Activated CD8-positive, alpha-beta memory T cell treated with anti-CD3 and anti-CD28 coated beads, Interleukin-2, amount 10 ng/mL, durations not matched to agents 7 days and 5 days (primary cell): ENCODE measurements at places on chromosomes 3 and 15.

- no peak for DNase-seq
Measured at GRCh38 chr15:91253605-91254004, 153.5 kb downstream of the SV2B start.

- no peak for DNase-seq
Measured at GRCh38 chr3:114567771-114568170, 273.9 kb downstream of the TIGIT start.

- DNase-seq: no peak
Measured at GRCh38 chr3:107798381-107798780, 275.6 kb downstream of the BBX start.

GRCh38 chr3:71421820-71422566 is 161.5 kb downstream of the FOXP1 start:
- peak; percentile 72 for DNase-seq

DNA sequence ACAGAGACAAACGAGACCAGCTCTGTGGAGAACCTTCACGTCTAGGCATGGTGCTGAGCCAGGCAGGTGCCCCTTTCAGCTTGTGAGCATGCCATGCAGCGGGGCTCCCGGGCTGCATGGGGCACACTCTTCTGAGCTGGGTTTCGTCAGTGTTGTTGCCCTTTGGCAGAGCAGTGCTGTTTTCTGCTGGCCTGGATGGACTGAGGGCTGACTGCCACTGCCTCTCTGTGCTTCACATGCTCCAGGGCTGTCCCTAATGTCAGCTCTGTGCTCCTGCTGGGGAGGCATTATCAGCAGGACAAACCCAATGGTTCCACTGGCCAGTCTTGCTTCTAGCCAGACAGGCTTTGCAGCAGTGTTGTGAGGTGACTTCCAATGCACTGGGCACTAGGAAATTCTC is 9.5 kb downstream of the GASK1A start:
- no peak for DNase-seq

GRCh38 chr3:20310629-20311028 is 124.6 kb upstream of the SGO1 start:
- no peak for DNase-seq

DNA sequence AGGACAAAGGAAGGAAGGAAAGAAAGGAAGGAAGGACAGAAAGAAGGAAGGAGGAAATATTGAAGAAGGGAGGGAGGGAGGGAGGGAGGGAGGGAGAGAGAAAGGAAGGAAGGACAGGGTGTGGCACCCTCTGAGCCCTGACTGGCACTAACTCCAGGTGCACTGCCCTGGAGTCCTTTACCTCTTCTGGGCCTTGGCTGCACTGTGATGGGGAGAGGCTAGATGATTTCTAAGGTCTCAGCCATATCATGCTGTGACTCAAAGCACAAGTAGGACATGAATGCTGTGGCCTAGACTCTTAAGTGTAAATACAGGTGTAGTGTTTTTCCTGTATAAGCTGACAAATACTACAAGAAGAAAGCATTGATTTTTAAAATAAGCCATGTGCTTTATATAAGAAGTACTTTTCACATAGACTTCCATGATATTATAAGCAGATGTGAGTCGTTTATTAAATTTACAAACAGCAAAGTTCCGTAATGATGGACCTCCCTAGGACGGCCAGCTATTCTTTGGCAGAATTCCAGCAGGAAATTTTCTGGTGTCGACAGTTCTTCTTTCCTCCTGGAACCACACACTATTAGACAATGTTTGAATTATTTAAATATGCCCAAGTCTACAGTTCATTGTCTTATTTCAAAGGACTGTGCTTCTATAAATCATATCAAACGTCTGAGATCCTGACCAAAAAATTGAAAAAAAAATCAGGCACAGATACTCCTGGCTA is 213.8 kb upstream of the C2CD4B start:
- no peak for DNase-seq

DNA sequence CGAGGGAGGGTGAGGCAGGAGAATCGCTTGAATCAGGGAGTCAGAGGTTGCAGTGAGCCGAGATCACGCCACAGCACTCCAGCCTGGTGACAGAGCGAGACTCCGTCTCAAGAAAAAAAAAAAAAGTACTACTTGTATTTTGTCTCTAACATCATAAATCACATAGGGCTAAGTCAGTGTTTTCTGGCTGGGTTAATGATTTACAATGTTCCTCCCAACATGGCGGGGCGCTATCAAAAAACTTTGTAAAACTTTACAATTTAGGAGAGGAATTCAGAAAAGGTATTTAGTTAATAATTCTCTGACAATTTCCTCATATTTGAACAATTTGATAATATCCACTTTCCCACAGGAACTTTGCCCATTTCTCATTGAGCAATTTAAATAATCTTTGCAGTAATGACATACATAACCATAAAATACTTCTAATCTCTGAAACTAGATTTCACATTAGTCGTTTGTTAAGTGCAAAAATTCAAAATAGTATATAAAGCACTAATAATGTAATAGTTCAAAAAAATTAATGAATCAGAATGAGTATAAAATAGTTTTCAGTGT is 26.6 kb upstream of the B3GNT5 start:
- no peak for DNase-seq

DNA sequence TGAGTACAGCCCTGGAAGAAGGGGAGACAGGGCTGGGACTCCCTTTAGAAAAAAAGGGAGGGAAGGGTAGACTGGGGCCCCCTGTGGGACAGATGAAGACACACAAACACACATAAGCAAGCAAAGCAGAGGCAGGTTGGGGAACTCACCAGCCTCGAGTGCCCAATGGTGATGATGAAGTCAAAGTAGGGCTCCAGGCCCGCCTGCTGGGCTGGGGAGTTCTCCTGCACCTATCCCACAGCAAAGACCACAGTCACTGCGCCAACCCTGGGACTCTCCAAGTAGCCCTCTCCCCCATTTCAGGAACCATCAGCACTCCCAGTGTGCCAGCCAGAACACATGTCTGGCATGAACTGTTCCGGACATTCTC is 4.1 kb downstream of the GORASP1 start:
- DNase-seq: no peak

- no peak for DNase-seq
Measured at GRCh38 chr3:174232658-174233429, 626.3 kb upstream of the NAALADL2 start.

DNA sequence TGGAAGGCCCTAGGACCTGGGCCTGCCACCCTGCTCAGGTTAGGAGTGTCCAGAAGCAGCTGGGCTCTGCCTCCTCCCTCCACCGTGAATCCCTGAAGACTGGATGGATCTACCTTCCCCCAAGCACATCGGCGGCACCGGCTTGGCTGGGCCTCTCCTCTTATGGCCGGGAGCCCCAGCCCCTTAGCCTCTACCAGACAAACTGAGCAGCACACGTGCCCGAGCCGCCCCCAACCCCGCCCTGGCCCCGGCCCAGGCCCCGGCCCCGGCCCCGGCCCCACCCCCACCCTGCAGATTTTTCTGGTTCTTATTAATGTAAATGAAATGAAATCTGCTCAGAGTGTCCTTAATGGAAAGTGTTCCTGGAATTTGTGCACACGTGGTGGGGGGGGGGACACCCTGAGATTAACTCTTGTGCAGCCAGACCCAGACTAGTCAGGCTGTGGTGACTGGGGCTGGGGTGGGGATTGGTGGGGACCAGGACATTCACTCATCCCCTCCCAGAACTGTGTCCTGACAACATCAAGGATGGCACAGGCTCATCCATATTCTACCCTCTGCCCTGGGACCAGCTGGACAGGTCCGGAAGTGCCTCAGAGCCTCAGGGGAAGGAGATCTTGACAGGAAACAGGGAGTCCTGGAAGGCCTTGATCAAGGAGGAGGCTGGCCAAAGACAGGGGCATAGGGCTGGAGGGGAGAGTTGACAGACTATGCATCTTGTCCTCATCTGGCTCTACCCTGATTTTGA is 30.9 kb upstream of the SEMA3F start:
- no peak for DNase-seq

- DNase-seq: no peak
Measured at GRCh38 chr3:161251716-161252115, 30.6 kb downstream of the NMD3 start.

GRCh38 chr15:65081758-65082157 is 5.2 kb downstream of the KBTBD13 start:
- DNase-seq: no peak

DNA sequence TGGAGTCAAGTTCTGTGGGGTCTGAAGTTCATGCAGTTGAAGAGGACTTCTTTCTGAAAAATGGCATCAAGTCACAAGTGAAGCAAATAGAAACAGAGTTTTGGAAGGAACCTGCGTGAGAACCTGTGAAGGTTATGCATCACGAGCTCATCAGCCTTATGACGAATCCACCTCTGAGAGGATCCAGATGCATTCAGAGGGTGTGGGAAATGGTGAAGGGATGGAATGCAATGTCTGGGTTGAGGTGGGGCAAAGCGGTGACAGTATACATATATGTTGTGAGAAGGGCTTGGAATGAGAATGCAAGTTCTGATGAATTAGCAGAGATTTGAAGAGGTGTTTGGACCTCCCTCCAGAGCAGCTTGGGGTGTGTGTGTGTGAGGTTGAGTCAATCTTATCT is 382.1 kb upstream of the TBL1XR1 start:
- DNase-seq: no peak
